ENCODE measurements at places on chromosomes 11 and 22. TPM values are rescaled to one million over a fixed set of nuclear protein-coding genes. Genes with fewer than 3 reads are reported as not detected.

DNA sequence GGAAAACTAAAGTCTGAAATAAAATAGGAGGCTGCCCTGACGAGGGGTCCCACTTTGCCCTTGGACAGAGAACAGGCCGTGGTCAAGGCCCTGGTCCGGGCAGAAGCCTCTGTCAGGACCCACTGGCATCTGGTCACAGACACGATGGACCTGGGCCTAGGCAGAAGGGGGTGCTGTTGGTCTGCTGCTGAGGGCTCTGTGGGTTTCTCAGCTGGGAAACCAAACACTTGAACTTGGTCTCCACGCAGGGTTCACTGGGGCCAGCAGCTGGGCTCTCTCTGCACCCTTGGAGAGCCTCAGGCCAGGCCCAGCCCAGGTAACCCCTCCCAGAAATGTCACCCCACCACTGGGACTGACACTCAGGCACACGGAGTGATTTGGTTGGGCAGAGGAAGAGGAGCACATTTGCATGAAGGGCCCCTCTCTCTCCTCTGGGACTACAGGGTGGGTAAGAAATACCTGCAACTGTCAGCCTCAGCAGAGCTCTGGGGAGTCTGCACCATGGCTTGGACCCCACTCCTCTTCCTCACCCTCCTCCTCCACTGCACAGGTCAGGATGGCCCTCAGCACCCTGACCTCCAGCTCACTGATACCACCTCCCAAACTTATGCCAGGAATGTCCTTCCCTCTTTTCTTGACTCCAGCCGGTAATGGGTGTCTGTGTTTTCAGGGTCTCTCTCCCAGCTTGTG lies 48.1 kb upstream of the TOP3B start:
- DNase-seq: no peak

Gene GVQW3
- total RNA-seq: 3.2 TPM

Gene BRSK2
- total RNA-seq: not detected

GRCh38 chr11:129610125-129610524 lies 205.5 kb upstream of the TMEM45B start:
- no peak for DNase-seq

Gene FOLR1
- total RNA-seq: not detected

GRCh38 chr11:123406441-123407129 lies 23.5 kb upstream of the GRAMD1B start:
- DNase-seq: no peak

GRCh38 chr11:1109918-1110705 lies 35.4 kb downstream of the MUC2 start:
- DNase-seq: no peak

- DNase-seq: no peak
Observed at GRCh38 chr11:7677796-7678201, 4.5 kb upstream of the CYB5R2 start.

GRCh38 chr11:441043-441417 lies 781 bp downstream of the ANO9 start:
- no peak for DNase-seq
